ENCODE measurements at places on chromosomes 3 and 15.

DNA sequence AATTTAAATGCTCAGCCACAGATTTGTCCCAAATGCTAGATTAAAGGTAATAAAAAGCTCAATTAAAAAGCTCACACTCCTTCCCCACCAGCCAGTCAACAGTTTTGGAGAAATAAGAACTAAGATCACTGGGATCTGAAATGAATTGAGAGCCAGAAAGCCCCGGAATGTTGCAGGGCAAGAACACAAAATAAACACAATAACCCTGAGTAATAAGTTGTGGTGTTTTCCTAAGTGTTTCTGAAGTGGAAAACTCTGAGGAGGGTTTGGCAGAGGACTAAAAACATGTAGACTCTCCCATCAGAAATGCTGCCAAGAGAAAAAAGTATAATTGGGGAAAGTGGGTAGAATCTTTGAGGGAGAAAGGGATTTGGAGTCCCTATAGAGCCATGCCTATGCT lies 127.8 kb downstream of the ABI3BP start:
- DNase-seq = peak; percentile 27

- DNase-seq = no peak
Measured at GRCh38 chr3:136192831-136193230, 3.3 kb downstream of the MSL2 start.

DNA sequence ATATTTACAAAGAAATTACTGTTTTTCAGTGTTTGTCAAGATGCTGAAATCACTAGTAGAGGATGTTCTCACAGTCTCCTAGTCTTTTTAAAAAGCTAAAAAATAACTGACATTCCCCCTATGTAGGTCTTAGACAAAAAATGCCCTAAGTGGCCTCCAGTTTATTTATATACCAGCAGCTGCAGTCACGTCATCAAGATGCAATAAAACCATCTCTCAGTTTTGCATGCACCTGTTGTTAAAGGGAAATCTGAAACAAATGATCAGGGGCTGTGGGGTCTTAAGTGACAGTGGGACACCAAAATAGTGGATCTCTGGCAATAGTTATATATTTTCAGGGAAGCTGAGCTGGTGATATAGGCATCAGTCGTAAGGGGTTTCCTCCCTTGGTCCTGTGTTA lies 146.5 kb upstream of the ARPP21 start:
- no peak for DNase-seq

GRCh38 chr3:30606301-30607031 lies at the start of gene TGFBR2:
Gene TGFBR2 (plus strand): TSS chr3:30606601. CDS start chr3:30606884, 283 bp downstream.
- DNase-seq = peak; percentile 99

DNA sequence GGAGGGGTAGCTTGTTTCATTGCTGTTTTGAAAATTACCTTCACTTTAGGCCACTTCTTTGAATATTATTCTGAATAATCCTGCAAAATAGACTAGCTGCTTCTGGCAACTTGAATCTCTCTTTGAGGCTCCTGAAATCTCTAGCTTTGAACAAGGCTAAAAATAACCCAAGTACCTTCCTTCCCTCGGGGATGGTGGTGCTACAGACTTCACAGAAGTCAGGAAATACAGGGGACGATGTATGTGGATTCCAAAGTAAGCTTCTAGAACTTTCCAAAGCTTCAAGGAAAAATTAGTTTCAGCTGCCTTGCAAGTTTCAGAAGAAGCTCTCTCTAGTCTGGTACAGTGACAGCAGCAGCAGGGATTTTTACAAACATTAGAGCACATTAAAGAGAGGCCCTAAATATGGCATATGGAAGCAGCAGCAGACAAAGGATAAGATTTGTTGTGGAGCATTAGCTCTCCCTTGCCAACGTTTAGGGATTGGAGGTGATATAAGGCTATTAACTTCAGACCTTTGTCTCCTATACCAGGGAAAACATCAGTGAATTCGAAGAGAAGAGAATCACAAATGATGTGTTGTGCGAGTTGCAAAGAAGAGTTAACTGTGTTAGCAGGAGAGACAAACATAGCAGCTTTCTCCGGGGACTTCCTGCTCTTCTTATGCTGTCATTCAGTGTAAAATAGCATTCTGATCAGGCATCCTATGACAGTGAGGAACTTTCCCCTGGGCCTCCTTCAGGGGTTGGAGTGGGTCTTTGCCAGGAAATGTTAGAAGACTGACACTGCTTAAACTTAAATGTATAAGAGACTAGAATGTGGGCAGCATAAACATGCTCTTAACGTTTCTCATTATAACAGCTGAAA lies 783.0 kb upstream of the ARPP21 start:
- DNase-seq = no peak

DNA sequence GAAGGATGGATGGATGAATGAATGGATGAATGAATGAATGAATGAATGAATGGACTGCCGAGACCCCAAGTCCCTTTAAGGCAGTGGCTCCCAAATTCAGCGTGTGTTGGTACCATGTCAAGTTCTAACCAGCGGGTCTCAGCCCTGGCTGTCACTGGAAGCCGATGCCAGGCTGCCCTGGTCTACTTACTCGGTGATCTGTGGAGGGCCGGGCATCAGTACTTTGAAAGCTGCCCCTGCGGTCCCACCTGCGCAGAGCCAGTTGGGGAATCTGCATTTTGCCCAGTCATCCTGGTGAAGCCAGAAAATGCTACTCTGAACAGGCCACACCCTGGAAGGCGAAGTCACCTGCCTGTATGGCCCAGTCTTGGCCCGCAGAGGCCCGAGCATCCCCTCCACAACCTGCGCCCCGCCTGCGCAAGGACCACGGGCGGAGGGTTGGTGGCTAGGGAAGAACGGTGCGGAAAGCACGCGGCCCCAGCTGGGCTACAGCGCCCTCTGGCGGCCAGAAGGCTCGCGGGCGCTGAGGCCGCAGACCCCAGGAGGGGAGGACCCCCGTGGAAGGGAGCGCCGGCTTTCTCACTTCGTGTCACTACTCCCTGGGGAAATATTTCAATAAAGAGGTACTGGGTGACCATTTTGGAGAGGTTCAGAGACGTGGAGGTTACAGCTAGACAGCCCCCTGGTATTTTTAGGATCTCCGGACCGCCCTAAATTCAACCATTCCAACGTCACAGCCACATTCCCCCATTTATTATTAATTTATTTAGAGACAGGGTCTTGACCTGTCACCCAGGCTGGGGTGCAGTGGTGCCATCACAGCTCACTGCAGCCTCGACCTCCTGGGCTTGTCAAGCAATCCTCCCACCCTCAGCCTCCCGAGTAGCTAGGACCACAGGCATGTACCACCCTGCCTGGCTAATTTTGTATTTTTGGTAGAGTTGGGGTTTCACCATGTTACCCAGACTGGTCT lies 34.9 kb downstream of the PRKCD start:
- DNase-seq = peak; percentile 24

DNA sequence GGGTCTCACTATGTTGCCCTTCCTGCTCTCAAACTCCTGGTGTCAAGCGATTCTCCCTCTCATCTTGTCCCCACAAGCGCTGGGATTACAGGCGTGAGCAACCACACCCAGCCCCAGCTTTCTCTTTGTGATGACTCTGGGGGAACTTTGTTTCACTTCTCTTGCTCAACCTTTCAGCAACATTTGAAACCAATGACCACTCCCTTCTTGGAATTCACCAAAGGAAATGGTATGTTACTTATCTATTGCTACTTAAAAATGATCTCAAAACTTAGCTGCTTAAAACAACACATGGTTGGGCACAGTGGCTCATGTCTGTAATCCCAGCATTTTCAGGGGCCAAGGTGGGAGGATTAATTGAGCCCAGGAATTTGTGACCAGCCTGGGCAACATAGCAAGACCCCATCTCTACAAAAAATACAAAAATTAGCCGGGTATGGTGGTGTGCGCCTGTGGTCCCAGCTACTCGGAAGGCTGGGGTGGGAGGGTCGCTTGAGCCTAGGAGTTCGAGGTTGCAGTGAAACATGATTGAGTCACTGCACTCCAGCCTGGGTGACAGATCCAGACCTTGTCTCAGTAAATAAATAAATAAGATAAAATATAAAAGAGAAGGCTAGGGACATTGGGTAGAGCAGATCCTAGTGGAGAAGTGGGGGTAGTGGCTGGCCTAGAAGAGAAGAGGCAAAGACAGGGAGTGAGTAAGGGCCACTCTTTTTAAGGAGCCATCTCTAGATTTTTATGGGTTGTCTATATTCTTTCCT lies 10.3 kb upstream of the COPG1 start:
- peak; percentile 79 for DNase-seq

- DNase-seq = peak; percentile 93
Measured at GRCh38 chr3:40299721-40300335, 9.7 kb upstream of the EIF1B start.

DNA sequence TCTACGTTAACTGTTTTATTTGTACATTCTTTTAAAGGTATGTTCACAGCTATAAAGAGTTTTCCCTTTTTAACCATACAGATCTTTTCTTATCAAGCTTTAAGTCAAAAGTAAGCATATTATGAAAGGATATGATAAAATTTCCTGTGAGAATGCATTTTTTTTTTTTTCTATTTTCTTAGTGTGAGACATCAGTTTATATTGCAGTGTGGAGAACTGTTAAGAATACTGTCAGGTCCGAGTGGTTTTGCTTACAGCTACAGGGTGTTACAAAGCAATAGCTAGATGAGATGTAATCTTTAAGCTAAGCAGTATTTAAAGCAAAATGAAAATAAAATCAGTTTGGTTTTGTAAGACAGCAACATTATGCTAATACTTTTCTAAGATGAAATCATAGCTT lies 133.2 kb downstream of the SLC25A26 start:
- no peak for DNase-seq

All from AG10803 (cell line).